Stimulated activated CD4-positive, alpha-beta T cell treated with anti-CD3 and anti-CD28 coated beads, Interleukin-4, amount 100 ng/mL, for 1 hour (primary cell): ENCODE measurements at places on chromosomes 7 and 10.

- DNase-seq = no peak
Measured at GRCh38 chr10:90179696-90180407, 478.5 kb downstream of the KIF20B start.

- no peak for DNase-seq
Measured at GRCh38 chr10:44316187-44316921, 68.5 kb downstream of the CXCL12 start.

DNA sequence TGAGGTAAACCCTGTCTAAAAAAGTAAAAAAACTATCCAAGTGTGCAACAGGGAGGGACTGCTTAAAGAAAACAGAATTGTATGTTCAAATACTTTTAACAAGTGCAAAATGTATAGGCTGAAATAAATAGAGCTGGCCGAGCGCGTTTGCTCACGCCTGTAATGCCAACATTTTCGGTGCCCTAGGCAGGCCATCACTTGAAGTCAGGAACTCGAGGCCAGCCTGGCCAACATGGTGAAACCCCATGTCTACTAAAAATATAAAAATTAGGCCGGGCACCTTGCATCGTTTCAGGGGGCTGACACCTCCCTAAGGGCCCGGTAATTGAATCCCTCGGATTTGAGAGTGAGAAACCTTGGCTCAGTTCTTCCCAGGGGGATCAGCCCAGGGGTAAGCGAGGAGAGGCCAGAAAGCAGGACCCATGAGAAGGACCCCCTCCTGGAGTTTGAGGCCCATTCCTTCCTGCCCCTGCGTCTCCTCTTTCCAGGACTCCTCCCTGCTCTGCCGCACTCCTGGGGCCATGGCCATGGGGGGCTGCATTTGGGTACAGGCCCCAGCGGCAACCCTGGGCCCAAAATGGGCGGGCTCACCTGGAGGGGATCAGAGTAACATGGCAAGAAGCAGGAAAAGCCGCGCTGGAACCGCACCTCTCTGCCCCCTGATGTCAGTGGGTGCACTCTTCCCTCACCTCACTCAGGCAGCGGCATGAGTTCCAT lies 75.5 kb upstream of the TMEM248 start:
- no peak for DNase-seq

- no peak for DNase-seq
Measured at GRCh38 chr10:21978191-21978862, 25.2 kb downstream of the DNAJC1 start.

- no peak for DNase-seq
Measured at GRCh38 chr10:60465801-60466200, 76.1 kb upstream of the ANK3 start.

DNA sequence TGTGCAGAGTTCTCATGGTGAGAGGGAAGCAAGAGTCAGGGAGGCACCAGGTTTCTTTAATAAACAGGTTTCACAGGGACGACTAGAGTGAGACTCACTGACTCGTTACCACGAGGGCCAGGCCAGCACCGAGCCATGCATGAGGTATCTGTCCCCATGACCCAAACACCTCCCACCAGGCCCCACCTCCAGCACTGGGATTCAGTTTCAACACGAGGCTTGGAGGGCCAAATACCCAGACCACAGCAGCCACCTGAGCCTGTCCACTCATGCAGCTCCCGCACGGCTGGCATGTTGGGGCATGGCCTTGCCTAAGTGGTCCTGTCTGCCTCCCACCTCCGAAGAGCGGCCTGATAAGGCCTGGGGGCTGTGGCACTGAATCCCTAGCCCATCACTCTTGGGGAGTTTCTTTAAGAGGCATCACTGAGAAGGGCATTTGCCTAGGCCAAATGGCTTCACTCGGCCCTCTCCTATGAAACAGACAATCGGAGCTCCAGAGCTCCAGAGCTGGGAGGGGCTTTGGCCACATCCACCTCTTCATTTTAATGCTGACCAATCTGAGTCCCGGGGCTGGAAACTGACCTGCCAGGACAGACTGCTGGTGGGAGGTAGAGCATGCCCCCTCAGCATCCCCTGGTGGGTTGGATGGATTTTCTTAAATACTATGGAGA lies 157.8 kb downstream of the DNAJB6 start:
- no peak for DNase-seq

- DNase-seq = no peak
Measured at GRCh38 chr7:26646336-26647048, 217.9 kb downstream of the SKAP2 start.

DNA sequence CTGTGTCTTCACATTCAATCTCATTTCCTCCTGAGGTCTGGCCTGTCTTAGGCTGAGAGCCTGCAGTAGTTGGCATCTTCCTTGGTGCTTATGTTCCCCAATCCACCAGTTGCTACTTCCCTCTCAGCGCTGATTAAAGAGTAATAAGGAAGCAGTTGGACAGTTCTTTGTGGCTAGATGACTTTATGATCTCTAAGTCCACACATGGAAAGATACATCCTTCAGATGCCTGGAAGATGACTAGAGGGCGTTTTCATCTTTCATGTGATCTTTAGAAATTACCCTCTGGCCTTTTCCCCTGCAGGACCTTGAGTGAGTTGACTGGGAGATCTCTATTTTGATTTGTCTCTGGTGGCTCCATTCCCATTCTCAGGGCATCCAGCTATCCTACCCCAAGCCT lies 204.5 kb downstream of the GRM3 start:
- DNase-seq = no peak

DNA sequence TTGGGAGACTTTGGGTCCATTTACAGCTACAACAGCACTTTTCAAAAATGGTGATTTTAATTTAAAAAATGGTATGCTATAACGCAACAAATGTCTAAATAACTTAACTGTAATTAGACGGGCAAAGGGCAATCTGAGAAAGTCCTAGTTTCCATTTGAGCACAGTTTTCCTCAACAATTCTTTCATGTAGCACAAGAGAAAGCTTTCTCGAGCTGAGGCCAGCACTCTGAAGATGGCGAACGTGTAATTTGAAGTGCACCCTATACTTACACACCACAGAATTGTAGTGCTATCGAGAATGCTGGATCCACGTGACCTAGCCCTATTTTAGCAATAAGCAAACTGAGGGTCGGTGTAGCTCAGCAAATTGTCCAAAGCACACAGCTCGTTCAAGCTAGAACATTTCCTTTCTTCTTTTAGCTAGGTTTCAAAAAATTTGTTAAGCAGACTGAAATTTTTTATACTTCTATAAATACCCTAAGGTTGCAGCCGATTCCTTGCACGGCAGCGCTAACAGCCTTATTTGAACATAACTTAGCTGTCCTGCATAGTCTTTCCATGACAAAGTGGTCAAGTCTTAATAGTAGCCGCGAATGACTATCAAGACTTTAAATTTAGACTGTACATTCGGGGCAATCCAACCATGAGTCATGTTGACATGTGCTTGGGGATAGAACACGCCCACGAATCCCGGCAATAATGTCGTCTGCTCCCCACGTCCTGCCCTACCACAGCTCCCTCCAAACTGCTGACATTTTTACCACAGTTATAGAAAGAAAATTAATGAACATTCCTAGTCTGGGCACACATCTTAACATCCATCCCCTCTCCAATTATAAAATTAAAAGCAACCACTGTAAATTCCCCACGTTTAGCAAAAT lies 10.0 kb downstream of the KLF6 start:
- no peak for DNase-seq

GRCh38 chr10:77863446-77863845 lies 63.1 kb downstream of the DLG5 start:
- DNase-seq = no peak

DNA sequence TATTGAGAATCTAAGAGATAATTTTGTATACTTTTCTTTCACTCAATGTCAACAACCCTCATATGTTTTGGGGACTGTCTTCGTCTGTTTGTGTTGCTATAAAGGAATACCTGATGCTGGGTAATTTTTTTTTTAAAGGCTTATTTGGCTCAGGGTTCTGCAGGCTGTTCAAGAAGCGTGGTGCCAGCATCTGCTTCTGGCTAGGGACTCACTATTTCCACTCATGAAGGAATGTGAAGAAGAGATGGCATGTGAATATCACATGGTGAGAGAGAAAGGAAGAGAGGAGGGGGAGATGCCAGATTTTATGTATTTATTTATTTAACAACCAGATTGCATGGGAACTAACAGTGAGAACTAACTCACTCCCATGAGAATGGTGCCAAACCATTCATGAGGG lies 827.4 kb upstream of the PHF14 start:
- no peak for DNase-seq

DNA sequence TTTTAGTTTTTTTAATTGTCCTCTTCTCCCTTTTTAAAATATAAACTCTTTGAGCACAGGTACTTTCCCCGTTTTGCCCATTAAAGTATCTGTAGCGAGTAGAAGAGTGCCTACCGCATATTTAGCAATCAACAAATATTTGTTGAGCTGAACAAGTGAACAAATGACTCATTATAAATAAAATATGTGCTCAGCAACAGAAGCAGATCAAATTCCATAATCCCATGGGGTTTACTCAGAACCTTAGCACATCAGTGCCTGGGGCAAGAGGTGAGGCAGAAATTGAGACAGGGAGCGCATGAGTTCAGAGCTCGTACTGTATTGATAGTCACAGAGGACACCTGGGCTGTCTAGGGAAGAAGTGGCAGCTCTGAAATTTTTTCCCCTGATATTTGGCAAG lies 161.0 kb downstream of the SEM1 start:
- no peak for DNase-seq

DNA sequence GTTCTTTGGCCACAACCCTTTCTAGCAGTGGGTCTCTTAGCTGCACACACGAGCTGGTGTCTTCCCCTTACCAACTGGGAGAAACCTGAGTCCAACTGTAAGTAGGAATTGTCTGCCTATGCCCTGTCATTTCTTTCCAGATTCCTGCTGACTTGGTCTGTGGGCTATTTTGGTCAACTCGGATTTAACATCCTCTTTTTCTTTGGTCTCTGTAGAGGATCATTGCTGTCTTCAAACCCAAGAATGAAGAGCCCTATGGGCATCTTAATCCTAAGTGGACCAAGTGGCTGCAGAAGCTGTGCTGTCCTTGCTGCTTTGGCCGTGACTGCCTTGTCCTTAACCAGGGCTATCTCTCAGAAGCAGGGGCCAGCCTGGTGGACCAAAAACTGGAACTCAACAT lies 10.3 kb downstream of the PI4K2A start:
- DNase-seq = no peak

DNA sequence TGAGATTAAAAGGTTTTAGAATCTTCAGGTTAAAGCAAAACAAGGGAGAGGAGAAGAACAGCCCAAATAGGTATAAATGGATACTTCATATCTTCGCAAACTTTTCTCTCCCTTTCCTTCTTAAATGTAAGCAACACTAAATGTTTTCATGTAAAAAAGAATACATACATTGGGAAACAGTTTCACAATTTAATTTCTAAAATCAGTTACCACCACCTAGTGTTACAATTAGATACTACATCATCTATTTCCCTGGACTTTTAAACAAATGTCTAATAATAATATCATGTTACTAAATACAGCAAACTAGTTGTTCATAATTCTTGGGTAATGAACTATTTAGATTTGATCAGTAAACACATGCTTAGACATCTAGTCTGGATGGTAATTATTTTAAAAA lies 35.8 kb downstream of the MINDY3 start:
- no peak for DNase-seq

GRCh38 chr10:111125102-111125501 lies 48.3 kb downstream of the ADRA2A start:
- DNase-seq = no peak

GRCh38 chr10:24771943-24772694 lies 48.4 kb upstream of the ARHGAP21 start:
- DNase-seq = no peak

DNA sequence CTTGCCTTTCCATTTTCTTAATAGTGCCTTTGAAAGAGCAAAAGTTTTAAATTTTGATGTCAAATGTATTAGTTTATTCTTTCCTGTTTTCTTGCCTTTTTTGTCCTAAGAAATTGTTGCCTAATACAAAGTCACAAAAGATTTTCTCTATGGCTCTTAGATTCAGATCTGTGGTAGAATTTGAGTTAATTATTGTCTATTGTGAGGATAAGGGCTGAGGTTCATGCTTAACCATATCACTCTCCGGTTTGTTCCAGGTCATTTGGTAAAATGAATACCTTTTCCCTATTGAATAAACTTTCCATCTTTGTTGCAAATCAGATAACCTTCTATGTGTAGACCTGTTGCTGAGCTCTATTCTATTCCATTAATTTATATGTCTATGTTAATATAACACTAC lies 96.0 kb downstream of the NOD1 start:
- no peak for DNase-seq

DNA sequence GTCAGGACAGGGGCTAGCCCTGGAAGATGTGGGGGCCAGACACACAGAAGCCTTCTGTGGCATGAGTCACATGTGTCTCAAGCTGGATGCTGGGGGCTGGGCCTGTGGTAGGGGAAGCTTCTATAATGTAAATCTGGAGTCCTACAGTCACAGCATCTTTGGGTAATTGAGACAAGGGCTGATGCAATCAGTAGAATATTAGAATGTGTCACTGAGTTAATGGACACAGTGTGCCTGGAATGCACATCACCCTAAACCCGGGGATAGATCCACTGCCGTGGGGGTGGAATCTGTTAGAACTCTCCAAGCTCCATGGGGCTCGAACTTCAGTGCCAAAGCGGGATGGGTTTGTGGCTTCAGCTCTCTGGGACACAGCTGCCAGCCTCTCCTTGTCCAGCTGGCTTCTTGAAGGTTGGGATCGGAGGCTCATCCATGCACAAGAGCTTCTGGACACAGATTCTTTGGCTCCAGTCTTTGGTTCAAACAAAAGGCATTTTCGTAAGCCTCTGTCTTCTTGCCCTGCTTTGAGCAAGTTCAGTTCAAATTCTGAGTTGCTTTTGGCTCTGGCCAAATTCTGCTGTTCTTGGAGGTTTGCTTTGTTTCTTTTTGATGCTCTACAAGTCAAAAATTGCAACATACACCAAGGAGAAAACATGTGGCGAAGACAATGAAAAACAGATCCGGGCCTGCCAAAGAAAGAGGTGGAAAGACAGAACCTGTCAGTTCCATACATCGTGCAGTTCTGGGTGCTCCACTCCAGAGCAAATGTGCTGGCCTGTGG lies 194.8 kb upstream of the ZNF32 start:
- no peak for DNase-seq

DNA sequence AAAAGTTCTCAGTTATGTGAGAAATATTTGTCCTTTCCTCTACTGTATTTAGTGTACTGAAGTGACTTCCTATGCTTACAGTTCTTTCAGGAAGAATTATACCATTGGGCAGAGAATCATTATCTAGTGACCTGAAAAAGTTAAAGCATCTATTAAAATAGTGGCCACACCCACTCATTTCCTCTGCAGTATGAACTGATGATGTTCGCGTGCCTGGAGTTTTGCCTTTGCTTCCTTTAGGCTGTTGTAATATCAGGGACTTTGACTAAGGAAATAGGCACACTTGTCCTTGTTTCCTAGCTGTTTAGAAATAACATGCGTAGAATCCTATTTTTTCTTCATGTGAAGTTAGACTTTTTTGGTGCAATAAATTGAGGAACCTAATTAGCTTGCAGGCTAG lies 100.7 kb downstream of the ZMYND11 start:
- no peak for DNase-seq

DNA sequence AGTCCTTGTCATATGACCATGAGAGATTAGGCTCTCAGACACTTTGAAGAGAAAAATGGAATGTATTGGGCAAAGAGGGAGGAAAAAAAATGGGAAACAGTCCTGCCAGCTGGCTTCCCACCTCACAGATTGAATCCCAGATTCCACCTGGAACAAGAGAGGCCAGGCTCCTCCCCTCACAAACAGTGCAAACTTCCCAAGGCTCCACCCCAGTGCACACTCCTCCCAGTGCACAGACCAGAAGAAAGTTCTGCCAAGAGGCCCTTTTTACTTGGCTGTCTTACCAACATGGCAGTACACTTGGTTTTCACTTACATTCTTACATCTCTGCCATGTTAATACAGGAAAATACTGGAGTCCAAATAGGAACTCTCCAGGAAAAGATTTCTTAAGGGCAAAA lies 202.3 kb downstream of the AHR start:
- DNase-seq = no peak
